ENCODE measurements at places on chromosomes 3 and 15.

- no peak for DNase-seq
Measured at GRCh38 chr15:101152914-101153313, 98.9 kb downstream of the CHSY1 start.

- DNase-seq = no peak
Measured at GRCh38 chr3:141076036-141076773, 25.1 kb downstream of the SPSB4 start.

GRCh38 chr15:99315636-99316035 lies 64.4 kb downstream of the LRRC28 start:
- DNase-seq = peak; percentile 66

DNA sequence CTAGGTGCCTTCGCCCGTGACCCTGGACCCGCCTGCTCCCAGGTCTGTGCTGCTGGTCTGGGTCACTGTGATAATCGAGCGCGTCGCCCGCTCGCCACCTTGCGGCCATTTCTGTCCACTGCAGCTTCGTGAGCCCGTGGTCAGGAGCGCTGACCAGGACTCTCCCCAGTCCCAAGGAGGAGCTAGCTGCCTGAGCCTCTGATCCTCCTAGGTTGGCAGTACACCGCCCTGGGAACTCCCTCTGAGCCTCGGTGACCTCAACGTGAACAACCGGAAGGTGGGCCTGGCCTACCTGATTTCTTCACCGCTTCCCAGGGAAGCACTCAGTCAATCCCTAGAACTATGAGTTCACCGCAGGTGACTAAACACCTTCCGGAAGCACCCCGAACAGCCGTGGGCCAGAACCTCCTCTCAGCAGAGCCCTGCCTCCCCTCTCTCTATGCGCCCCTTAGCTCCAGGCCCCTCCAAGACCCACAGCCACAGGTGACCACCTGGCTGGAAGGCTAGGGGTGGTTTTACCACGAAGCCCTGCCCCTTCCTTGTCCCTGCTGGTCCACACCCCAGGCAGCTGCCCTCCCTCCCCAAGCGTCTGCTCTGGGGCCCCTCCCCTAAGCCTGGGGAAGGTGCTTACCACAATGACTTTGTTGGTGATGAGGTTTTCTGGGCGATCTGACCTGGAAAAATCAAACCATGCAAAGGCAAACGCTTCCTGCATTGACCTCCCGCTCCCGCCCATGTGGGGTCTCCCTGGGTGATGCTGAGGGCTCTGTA lies 9.7 kb downstream of the PLA2G4D start:
- peak; percentile 29 for DNase-seq

DNA sequence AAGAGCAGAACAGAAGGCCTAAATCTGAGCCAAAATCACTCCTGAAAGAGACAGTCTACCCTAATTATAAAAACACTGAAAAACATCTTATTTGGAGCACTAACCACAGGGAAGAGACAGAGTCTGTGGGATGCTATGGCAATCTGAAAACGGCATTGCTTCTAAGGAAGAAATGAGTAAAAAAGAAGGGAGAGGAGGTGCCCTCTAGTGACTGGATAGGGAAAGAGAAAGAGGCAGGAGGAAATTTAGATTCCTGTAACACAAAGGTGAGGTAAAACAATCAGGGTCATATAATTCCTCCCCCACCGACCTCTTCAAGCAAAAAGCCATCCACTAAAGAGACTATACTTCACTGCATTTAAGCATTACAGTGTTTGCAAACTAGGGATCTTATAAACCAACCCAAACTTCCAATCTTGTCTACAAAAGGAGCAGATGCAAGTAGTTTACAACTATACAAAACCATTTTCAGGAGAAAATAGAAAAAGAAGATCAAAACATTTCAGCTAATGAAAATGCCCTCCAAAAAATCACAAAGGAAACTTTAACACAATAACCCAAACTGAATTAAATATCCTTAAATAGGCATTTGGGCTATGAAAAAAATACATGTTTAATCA lies 32.6 kb downstream of the HACD2 start:
- no peak for DNase-seq

GRCh38 chr15:90040618-90041017 lies 39.5 kb downstream of the ZNF710 start:
- DNase-seq = no peak

- no peak for DNase-seq
Measured at GRCh38 chr3:119901148-119901547, 119.2 kb downstream of the NR1I2 start.

DNA sequence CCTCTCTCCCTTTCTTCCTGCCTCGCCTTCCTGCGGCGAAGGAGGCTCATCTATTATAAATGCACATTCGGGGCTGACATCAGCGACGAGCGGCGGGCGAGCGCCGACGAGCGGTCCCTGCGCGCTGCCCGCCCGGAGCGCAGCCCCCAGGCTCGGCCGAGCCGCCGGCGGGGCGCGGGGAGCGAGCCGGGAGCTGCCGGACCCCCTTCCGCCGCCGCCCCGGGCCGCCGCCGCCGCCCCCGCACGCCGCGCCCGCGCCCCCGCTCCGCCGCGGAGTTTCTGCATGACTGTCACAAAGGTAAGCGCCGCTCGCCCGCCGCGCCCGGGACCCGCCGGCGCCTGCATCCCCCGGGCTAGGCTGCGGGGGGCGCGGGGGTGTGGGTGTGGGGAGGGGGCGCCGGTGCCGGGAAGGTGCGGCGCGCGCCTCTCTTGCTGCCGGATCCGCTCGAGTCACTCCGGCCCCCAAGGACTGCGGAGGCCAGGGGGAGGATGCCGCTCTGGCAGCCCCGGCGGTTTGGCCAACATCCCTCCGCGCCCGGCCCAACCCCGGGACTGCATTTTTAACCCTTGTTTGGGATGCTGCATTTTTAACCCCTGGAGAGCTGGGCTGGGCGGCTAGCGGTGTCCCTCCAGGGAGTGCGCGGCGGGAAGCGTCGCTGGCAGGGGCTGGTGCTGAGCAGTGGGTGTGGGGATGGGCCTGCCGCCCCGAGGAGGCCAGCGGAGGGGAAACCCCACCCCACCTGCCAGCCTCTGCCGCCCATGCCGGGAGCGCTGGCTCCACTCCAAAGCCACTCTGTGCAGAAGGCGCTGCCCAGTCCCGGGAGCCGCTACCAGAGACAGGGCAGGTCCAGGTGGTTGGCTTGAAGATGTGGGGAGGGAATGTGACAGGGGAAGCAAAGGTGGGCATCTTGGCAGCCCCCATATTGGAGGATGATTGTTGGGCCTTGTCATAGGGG lies at the start of gene CORO2B:
CORO2B (plus strand) TSS at position 14 of the 956 bp plus-strand sequence; CDS start at position 284, 270 bp downstream.
- peak; percentile 22 for DNase-seq

DNA sequence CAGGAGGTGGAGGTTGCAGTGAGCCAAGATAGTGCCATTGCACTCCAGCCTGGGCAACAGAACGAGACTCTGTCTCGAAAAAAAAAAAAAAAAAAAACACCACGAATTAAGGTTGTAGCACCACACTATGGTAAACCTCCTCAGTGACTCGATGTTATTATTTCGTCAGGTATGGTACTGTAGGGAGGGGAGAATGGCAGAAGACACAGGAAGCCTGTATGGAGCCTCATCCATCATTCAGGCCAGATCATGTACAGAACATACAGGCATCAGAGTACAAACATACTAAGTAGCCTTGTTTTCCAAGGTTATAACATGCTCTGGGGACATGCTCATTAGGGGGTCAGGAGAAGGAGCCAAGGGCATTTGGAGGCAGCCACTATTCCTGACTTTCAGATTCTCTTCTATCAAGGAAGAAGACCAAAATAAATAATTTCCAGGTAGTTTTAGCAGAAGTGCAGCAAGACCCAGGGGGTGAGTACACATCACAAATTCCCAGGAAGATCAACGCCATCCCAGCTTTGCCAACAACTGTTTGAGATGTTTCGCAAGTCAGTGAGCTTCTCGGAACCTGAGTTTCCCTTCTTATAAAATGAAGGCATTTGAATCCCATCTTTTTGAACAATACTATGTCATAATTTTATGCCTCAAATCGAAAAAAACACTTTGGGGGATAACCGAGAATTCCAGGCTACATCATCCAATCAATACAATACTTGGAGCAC lies 79.8 kb downstream of the FOXP1 start:
- DNase-seq = peak; percentile 50

DNA sequence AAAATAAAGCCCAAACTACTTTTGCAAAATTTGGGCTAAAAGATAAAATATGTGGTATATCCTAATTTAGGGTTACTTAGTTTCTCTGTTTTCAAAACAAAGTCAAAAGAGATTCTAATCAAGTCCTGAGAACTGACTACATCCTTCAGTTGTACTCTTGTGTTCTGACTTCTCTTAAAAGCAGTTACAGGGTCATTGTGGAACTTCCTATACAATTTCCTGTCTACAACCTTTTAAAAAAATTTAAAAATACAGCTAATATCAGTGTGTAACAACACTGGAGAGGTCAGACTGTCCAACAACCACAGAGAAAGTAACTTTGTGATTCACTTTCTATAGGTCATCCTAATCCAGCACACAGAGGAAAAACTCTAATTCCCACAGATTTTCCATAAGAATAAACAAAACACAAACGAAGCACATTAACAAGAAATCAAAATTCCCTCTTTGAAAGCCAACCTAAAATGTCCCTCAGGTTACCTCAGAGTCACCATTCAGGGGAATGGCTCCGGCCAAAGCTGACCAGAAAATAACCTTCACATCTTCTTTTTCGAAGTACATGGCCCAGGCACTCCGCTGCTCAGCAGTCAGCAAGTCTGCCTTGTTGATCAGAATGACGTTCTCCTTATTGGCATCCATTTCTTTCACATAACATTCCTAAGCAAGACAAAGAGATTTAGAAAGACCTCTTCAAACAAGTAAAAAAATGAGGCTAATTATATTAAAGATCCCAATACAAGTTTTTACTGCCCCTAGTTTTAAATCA lies 13.3 kb downstream of the LSG1 start:
- DNase-seq = no peak

- DNase-seq = no peak
Measured at GRCh38 chr3:15633766-15634598, 32.4 kb downstream of the BTD start.

GRCh38 chr15:42354824-42355223 lies 4.5 kb upstream of the CAPN3 start:
- no peak for DNase-seq

DNA sequence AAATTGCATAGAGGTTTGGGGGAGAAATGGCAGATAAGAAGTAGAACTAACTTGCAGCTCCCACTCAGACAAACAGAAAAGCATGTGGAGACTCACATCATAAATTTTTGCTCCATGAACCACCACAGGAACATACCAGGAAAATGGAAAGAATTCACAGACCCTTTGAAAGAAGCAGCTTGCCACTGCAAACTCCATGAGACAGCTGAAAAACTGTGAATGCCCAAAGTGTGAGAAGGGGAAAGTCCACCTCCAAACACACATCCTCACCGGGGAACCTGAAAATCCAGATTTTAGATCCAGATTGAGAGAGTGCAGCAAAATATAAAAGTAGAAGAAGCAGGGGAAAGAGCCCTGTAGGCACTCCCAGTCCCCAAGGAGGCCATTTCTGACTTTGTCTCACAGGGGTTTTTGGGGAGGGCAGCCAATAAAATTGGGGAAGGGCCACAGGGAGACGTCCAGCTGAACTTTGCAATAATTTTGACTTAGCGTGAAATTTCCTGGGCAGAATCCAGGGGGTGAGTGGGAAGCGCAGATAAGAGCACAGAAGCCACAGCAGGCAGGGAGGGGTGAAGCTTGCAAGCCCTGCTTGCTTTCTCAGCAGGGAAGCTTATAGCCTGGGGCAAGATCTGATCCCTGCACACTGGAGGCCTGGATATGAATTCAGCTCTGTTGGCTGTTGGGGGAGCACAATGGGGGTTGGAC lies 183.4 kb upstream of the UBE2E2 start:
- no peak for DNase-seq

DNA sequence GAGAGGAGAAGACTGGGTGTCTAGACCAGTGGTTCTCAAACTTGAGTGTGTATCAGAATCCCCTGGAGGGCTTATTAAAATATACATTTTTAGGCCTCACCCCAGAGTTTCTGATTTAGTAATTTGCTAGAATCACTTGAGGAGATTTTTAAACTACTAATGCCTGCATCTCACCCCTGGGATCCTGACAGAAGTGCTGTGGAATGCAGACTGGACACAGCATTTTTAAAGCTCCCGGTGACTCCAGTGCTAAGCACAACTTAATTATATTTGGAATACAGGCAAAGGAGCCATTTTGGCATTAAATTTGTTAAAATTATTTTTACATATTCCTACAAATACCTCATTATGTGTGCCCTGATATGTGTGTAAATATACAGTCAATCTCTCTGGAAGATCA lies 26.7 kb upstream of the COL6A6 start:
- DNase-seq = no peak

DNA sequence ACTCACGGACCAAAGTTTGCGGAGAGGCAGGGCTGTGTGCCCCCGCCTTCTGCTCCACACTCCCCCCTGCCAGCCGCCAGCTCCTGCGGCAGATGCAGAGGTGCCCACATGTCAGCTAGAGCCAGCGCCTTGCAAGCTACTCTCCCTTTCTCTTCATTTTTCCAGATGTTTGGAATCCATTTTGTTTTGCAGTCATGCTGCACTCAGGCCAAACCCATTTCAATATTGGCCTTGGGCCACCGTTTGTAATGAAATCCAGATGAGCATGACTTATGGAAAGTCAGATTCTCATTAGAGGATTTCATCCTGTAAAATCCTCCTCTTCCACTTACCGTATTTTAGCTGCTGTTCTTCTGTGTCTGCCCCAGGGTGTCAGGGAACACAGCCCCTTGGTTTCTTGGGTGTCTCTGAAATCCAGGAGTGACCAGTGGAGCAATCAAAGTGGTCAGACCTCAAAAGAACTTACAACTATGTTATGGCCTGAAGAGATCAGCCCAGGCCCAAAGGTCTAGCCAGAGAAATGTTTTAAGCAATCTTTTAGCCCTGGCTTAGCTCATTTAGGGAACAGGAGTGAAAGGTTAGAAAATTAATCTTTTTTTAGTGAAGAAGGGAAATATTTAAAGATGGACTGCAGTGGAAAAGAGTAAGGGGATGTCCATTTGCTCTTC lies 65.8 kb downstream of the AAGAB start:
- DNase-seq = no peak

DNA sequence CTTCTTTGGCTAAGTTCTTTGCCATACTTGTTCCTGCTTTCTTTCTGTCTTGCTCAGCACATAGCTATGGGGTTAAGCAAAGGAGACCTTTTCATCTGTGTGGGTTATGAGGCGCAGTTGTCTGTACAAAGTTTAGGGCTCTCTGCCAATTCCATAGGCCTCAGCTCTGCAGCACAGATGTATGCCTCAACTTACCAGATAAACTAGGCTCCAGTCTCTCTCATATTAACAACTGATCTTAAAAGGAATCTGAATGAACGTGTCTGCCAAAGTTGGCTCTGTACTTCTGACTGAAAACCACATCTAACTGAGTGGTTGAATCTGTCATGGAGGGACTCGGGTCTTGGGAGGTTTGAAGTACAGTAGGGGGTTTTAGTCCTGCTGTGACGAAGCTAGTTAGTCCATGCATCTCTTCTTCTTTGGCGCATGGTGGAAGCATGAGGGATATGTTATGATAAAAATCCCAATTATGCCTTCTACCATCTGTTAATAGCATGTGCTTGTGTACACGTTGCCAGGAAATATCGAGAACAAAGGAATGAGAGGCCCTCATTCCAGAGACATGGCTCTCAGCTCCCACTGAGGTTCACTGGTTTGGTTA lies 114.6 kb upstream of the TSC22D2 start:
- no peak for DNase-seq

GRCh38 chr3:46538803-46539442 lies 27.2 kb downstream of the LRRC2 start:
- peak; percentile 22 for DNase-seq
